ENCODE measurements at places on chromosomes 6 and 20.

DNA sequence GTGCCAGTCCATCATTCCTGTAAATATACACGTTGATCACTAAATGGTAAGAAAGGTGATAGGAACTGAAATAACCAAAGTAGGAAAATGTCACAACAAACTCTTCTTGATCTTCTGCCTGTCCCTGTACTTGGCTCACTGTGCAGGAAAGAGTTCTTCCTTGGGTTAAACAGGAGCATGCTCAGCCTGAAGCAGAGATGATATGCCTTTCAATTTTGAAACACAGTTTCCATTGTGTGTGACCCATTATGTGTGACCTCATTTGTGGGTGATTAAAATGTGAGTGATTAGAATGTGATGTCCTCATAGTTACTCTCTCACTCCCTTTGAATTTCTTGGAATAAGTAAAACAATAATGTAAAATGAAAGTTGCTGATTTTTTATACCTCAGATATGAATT is 427.2 kb upstream of the AGPAT4 start:
- no peak for DNase-seq

GRCh38 chr6:97632341-97632740 is 349.3 kb upstream of the MMS22L start:
- DNase-seq = no peak

DNA sequence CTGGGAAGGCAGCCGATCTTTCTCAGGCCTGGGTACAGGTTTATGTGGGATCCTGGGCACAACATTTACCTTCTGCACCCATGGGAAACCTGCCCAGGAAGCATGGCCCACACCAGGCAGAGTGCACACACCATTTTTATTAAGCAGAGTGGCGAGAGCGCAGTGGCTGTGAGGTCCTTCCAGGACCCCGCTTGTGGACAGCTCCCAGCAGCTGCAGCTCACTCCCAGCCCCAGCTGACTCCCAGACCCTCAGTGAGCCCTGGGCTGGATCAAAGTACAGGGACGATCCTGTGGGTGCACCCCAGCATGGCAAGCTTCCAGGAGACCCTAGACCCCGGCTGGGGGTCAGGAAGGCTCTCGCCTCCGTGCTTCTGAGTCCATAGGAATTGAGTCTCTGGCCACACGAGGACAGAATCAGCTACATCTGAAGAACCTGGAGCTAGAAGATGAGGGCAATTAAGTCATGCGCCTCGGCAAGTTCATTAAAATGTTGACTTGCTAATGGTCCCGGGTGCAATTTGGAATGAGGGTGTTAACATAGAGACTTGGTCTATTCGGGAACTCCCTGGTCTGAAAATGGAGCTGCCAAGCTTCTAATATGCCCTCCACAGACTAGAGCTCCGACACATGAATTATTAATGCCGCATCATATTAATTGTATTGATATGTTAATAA is 65.4 kb upstream of the SLCO4A1 start:
- no peak for DNase-seq

DNA sequence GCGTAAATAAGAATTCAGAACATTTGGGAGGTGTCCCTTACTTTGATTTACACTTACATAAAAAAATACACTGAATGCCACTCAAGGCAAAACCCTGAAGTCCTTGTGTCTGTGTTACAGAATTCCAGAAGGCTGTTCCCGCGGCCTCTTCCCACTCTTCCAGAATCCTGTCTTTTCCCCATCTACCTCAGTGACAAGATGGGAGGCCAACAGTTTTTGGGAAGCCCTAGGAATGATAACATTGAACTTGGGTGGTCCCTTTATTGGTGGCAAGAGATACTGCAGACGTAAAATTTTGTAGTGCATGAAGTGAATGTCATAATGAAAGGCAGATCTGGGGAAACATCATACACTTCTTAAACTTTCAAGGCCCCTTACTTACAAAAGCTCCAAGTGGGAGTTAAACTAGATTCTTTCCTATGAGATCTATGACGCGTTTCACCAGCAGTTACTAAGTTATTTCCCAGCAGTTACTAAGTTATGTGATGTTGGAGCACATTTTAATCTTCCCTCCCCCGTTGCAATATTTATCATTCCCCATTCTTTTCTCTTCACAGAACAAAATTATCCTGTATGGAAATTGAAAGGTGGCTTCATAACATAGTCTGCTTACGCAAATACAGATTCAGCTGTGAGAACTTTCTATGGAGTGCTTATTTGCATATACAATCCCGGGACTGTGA is 79.5 kb downstream of the BCAS1 start:
- DNase-seq = no peak

GRCh38 chr6:152136449-152136825 is 329.0 kb downstream of the ESR1 start:
- DNase-seq = no peak

- DNase-seq = no peak
Observed at GRCh38 chr6:11803591-11803971, 25.0 kb upstream of the ADTRP start.

Data from activated gamma-delta T cell treated with Interleukin-2 at 50 U/mL for 16 hours (primary cell).